ENCODE measurements at places on chromosomes 5 and 9.

- no peak for DNase-seq
Measured at GRCh38 chr9:81264516-81264915, 424.8 kb downstream of the TLE1 start.

DNA sequence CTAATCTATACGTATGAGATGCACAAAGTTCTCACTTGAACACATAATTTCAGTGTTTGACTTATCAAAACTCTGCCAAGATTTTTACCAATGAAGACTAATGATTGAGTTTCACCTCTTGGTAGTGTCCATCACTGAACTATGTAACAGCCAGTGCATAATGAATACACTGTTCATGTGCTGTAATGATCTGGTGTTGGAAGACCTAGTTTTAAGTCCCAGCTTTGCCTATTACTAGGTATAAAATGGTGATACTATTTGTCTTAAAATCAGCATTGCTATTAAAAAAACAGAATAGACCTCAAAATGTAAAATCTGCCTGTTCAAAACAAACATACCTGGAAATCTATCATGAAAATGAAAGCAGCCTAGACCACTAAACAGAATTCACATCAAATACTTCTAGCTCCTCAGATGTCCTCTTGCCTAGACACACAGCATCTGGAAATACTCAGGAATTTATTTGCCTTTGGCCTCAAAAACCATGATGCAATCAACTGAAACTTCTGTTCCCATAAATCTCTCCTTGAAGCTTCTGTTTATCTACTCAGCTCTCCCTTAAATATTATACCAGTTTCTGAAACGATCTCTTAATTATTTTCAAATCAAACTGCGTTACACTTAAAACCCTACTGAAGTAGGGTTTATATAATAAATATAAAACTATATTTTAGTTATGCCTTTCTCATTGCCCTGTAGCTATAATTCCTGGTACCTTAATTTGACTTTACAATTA is 38.1 kb downstream of the MRPS27 start:
- peak; percentile 96 for DNase-seq

- DNase-seq = no peak
Measured at GRCh38 chr9:93080406-93080805, 15.6 kb upstream of the CARD19 start.

- no peak for DNase-seq
Measured at GRCh38 chr9:131470581-131470991, 32.1 kb upstream of the POMT1 start.

GRCh38 chr9:70488098-70488792 is 73.8 kb upstream of the KLF9 start:
- no peak for DNase-seq

- peak; percentile 51 for DNase-seq
Measured at GRCh38 chr5:116479776-116480675, 94.6 kb downstream of the SEMA6A start.

DNA sequence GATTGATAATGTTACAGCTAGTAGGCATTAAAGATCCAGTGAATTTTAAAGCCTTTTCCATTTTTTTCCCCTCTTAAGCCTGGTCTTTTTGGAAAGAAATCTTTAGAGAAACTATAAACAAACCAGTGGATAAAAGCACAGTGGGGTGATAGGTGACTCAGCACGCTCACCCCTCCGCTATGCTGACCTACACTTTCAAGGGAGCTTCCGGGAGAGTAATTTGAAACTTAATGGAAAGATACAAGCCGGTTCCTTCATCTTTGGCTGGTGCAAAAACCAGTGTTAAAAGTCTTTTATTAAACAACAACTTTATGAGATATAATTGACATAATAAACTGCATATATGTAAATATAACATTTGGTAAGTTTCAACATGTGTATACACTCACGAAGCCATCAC is 27.0 kb upstream of the ALDOB start:
- DNase-seq = peak; percentile 48

DNA sequence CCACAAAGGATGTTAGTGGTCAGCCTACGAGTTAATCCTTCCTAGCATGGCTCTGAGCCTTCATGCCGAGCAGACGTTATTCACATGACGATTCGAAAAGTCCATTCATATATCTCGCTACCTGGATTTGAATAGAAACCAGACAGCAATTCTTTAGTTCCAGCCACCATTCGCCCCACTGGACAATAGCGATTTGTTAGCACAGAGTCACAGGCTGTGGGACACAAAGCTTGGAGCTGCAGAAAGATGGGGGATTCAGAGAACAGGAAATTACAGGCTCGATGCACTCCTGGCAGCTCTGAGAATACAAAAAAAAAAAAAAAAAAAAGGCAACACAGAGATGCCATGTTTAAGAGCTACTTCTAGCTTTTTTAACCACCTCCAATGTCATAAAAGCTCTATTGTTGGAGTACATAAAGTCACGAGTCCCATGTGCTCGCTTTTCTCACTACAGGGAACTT is 110.7 kb downstream of the NR6A1 start:
- peak; percentile 75 for DNase-seq

GRCh38 chr5:115524199-115524847 is 20.3 kb downstream of the FEM1C start:
- DNase-seq = no peak

- DNase-seq = no peak
Measured at GRCh38 chr9:93595461-93595860, 19.1 kb downstream of the PHF2 start.

GRCh38 chr9:113770396-113770795 is 105.7 kb upstream of the ZNF618 start:
- no peak for DNase-seq

GRCh38 chr9:3244963-3245653 is 280.7 kb downstream of the RFX3 start:
- no peak for DNase-seq

DNA sequence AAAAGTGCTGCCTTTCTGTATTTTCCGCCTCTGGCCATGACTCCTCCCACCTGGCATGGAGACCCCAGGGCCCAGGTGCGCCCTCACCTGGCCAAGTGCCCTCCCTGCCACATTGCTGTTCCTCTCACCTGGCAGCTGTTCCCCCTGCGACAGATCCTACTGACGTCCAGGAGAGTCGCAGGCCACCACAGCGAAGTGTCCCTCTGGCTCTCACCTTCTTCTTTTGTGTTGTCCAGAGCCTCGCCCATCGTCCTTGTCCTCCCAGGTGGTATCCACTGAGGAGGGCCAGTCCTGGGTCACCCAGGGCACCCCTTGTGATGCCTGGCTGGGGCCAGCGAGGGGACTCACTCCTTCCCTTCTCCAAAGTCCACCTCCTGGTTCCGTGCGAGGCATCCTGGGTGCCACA is 2.6 kb downstream of the NKD2 start:
- no peak for DNase-seq

GRCh38 chr9:80163889-80164288 is 592.1 kb downstream of the TLE4 start:
- DNase-seq = no peak

GRCh38 chr5:76983468-76983867 is 30.6 kb downstream of the CRHBP start:
- no peak for DNase-seq

DNA sequence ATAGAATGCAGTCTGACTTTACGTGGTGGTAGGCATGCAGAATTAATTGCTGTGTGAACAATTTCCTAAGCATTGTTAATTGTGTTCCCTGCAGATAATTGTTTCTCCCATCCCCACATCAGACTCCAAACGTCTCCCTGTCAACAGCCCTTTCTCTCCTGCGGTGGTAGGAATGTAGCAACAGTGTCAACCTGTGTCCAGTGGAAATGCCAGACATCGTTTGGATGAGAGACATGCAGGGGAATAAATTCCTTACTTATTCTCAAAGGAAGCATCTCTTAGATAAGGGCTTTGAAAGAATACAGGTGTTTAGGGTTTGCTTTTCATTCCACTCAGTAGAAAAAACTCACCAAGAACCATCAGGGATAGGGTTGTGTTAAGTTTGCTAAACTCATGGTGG is 245.3 kb upstream of the WWC1 start:
- DNase-seq = no peak

DNA sequence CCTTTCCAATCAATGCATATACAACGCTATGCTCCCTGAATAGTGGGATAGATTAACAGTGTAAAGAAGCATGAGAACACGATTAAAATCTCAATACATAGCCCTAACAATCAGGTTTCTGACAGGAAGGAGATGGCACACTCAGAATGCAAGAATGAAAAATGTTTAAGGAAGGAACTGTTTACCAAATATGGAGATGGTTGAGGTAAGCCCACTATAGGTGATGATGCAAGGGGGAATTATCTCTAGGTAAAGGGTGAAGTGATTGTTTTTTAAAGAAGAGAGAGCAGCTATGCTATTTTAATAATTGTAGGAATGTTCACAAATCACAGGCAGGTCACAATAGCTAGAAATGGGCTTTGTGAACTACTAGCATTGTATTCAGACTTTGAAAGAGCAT is 302.4 kb downstream of the CHSY3 start:
- DNase-seq = no peak

- DNase-seq = peak; percentile 42
Measured at GRCh38 chr5:135443161-135443960, 3.8 kb downstream of the DCANP1 start.

- no peak for DNase-seq
Measured at GRCh38 chr9:89254773-89255125, 56.2 kb upstream of the CKS2 start.

DNA sequence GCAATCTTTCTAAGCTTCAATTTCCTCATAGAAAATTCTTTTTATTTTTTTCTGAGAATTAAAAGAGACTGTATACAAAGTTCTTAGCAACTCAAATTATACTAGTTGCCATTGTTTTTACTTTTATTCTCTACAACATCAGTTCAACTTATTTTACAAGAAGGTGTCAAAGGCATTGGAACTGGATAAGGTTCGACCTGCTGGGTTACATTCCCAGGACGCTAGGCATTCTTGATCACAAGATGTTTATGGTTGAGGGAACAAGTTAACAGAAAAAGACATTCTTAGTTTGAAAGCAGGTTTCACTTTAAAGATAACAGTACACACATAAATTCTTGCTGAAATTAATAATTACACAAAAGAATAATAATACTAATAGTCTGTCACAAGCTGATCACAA is 163.5 kb upstream of the SNX2 start:
- DNase-seq = no peak

DNA sequence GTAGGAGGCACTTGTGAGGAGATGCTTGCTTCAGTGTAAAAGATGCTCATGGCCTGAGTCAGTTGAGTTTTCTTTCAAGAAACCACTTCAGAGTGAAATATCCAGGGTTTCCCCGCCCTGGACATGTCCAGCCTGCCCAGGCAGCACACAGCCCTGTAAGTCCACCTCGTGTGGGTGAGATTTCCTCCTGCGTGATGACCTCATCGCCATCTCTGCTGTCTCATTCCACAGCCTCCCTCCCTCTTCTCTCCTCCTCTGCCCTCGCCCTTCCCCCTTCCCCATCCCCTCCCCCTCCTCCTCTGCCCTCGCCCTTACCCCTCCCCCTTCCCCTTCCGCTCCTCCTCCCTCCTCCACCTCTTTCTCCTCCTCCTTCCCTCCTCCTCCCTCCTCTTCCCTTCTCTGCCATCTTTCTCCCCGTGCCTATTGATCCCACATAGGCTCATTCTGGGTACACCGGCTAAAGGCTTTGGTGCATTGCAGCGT is 34.0 kb upstream of the NCS1 start:
- DNase-seq = peak; percentile 84

DNA sequence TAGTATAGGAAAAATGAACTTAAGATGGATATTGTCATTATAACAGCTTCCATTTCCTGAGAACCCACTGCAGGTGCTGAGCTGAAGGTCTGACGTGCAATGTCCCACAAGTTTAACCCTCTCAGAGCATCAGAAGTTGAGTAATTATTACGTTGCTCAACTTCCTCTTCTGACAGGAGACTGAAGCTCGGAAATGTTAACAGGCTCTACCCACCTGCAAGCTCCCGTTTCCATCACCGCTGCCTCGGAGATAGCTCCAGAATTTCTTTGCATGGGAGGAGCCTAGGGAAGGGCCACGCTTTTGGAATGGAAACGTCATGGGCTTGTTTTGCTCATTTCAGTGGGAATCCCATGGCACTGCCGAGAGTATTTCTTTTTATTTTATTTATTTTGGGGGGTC is 1.0 kb upstream of the NTMT1 start:
- no peak for DNase-seq

- no peak for DNase-seq
Measured at GRCh38 chr5:103394676-103395075, 136.1 kb downstream of the MACIR start.

DNA sequence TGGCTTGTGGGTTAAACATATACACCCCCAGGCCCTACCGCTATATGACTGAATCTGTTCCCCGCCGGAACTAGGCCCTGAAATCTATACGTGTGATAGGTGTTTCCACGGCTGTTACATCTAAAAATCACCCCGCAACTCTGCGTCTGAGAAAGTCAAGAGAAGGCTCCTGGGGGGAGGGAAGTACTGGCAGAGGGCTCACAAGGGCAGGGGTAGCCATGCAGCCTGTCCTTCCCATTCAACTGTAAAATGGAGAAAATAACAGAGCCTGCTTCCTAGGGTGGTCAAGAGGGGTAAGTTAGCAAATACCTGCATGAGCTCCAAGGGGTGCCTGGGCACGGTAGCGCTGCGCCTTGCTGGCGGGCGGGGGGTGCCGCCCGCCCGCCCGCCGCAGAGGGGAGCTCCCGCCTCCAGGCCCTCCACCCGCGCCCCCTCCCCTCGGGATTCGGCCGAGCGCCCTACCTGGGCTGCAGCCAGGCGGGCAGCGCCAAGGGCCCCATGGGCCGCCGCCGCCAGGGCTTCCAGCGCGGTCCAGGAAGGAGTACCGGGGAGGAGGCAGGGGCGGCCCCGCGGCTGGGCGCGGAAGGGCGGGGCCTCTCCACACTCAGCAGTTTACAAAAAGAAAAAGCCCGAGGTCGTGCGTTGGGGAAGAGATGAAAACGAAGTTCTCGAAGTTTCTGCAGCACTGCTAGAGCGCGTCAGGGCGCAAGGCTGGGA is at the start of gene HACD4:
Gene HACD4, minus strand, starts transcription at position 550 of the 717 bp plus-strand sequence. Its CDS starts 50 bp downstream, at position 500.
- DNase-seq = peak; percentile 39

DNA sequence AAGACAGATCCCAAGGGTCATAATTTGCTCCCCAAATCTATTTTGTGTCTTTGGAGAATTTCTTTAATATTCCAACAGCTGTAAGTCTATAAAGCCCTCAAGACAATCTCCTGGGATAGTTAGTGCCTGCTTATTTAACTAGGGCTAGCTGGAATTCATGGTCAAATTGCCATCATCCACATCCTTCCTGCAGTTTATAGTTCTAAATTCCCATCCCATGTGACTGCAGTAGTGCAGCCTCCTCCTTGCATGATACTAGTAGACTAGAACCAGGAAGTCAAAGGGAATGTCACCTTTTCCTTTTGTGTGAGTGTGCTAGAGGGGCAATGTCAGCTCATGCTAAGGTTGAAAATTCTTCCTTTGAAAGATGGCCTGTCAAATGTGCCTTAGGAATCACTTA is 214.8 kb upstream of the PIK3R1 start:
- peak; percentile 18 for DNase-seq

DNA sequence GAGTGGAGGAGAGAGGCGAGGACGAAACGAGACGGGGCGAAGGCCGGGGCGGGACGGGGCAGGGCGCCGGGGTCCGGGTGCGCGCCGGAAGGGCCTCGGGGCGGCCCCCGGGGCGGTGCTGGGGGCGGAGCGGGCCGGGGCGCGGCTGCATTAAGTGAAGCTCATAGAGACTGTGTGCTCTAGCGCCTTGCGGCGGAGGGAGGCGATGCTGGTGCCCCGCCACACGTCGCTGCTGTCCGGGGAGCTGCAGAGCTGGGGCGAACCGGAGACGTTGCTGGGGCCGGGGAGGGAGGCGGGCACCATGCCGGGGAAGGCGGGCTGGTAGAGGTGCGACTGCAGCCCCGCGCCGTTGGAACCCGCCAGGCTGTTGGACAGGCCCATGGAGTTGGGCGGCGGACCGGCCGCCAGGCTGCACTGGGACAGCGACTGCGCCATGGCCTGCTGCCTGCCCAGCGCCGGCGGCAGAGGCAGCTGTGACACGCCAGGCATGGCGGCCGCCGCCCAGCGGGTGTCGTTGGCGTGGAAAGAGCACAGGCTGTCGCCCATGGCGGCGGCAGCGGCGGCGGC is 8.3 kb downstream of the OTP start:
- DNase-seq = peak; percentile 44

All from fibroblast of skin of scalp (primary cell).